Ovary (tissue), 10 donors: ENCODE measurements at places on chromosomes 12 and 14. TPM values are rescaled to one million over a fixed set of nuclear protein-coding genes. Genes with fewer than 3 reads are reported as not detected.
A peak's percentile ranks its signal among the peaks of the same experiment; 100 is the strongest.

DNA sequence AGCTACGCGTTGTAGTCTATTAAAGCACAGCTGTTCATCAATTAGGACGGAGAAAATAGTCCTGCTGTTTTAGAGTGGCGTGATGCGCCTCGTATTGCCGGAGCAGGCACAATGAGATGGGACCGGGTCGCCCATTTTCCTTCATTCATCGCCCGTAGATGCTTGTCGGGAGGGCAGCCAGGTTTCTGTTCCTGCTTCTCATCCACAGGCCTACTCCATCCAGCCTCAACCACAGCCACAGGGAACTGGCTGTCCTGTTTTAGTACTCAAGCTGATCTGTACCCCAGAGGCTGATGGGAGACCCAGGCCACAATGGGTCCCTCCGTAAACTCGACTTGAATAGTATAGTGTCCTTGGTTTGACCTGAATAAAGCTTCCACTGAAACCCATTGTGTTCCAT lies 264.0 kb downstream of the VRK1 start:
- DNase-seq: no peak

GRCh38 chr14:99681101-99681831 lies 2.8 kb upstream of the CYP46A1 start:
- no peak for DNase-seq

DNA sequence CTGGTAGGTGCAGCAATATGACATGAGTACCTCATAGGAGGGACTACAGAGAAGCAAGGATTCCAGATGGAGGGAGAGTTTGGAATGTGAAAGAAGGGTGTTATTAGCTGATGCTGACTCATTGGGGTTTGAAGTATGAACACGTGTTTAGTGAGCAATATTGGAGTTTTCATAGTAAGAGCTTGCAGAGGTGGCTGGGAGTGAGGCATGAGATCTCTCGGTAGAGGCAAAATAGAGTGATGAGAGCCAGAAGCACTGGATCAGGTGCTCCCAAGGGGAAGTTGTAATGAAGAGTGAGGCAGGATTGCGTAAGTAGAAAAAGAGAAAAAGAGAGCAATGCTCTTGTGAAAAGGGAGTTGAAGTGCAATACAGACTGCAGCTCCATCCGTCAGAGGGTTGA lies 42.1 kb downstream of the MGST1 start:
- DNase-seq: no peak

DNA sequence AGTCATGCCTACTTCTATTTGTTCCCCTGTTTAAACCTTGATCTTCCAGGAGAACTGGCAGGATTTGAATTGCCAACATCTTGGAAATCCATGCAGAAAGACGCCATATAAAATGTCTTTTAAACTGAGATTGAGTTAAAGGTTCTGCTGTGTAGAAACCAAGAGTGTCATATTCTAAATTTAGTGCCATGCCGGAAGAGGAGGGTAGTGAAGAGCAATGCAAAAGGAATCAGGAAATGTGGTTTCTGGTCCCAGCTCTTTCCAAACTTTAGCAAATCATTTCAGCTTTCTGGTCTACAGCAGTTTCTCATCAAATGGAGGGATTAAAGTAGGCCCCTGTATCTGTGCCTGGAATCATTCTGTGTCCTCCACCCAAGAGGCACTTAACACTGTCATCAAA lies 85.7 kb downstream of the BTG1 start:
- DNase-seq: no peak

- DNase-seq: no peak
Measured at GRCh38 chr12:125544960-125545359, 479.7 kb downstream of the AACS start.

KCNC2 gene
- not detected for total RNA-seq

NPFF gene
- 0.68 TPM for total RNA-seq

GRCh38 chr12:132302466-132303358 lies 26.7 kb downstream of the GALNT9 start:
- DNase-seq: no peak

GRCh38 chr14:68393259-68393658 lies 399.6 kb downstream of the ZFP36L1 start:
- no peak for DNase-seq

DNA sequence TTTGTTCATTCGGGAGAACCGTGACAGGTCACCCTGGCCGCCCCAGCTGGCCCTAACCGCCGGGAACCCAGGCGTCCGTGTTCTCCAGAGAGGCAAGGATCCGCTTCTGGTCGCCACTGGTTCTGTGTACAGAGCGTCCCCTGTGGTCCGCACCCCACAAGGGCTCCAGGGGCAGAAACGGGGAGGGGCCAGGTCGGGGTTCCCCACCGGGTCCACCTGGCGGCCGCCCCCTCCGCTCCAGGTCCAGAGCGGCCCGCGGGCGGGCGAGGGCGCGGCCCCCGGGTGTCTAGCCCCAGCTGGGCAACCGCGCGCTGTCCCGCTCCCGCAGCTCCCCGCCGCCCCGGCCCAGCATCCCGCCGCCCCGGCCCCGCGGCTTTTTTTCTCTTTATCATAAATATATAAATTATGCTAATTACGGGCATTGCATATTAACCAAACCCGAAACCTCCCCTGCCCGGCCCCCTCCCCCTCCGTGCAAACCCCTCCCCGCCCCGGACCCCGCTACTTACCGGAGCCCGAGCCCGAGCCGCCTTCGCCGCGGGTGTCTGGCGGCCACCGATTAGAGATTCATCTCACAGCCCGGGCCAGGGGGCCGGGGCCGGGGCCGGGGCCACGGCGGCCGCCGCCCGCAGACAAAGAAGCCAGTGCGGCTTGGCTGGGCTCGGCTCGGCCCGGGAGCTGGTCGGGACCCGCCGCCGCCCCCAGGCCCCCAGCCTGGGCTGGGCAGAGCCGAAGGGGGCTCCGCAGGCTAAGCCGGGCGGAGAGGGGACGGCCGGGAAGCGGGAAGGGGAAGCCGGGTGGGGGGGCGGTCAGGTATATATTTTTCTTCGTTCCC lies 512 bp downstream of the POU6F1 start:
- DNase-seq: peak; percentile 80

NOPCHAP1 gene
- 4.5 TPM for total RNA-seq

- no peak for DNase-seq
Measured at GRCh38 chr12:110317911-110318310, 36.9 kb downstream of the ATP2A2 start.

DNA sequence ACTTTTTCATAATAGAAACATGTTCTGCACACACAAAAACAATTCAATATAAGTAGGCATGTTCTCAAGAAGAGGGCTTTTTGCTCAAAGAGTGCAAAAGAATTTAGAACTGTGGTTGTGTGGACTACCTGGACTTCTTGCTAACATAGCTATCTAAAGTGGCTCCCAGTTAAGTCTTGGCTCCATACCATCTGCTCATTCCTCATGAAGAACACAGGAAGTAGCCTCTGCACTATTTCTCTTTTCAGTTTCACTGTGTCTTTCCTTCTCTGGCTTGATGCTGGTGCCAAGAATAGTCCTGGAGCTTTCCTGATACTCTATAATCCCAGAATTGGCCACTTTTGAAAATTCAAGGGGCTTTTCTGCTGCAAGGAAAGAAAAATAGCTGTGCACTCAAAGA lies 127.4 kb downstream of the CCER1 start:
- no peak for DNase-seq

- DNase-seq: no peak
Measured at GRCh38 chr12:15355766-15356165, 33.5 kb downstream of the PTPRO start.

DNA sequence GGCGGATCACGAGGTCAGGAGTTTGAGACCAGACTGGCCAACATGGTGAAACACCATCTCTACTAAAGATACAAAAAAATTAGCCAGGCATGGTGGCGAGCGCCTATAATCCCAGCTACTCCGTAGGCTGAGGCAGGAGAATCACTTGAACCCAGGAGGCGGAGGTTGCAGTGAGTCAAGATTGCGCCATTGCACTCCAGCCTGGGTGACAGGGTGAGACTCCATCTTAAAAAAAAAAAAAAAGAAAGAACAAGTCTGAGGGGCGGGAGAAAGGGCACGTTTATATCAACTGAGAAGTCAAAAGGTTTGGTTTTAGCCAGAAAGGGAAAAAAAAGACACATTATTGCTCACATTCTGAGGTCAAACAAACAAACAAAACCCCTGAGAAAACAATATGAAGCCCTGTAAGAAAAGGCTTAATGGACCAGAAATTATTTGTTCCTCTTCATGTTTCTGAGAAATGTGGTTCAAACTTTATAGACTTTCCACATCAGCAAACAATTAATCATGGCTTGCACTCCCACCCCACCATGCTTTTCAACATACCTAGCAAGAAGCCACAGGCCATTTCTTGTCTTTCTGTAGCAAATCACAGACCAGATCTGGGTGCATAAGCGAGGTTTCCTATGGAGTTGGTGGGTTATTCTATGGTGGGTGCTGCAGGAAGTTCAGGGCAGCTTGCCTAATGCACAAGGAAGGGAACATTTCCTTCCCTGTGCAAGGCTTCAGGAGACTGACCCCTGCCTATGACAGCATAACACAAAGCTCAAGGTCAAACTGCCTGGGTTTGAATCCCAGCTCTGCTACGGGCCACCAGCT lies 80.1 kb downstream of the SSPN start:
- no peak for DNase-seq

DNA sequence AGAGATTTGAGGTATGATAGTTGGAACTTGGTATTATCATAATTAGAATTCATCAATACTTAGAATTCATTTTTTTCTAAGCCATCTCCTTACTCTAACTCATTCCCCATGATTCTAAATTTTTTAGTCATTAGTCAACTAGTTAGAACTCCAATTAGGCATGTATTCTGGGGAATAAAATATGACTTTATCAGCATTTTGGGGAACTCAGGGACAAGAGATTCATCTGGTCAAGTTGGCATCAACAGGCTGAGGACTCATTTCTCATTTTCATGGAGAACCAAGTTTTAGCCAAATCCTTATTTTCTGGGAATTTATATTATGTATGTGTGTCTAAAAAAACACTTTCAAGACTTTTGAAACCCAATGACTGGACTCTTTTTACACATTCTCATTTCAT lies 29.2 kb downstream of the DIP2B start:
- no peak for DNase-seq

CEBPE gene
- not detected for total RNA-seq

DNA sequence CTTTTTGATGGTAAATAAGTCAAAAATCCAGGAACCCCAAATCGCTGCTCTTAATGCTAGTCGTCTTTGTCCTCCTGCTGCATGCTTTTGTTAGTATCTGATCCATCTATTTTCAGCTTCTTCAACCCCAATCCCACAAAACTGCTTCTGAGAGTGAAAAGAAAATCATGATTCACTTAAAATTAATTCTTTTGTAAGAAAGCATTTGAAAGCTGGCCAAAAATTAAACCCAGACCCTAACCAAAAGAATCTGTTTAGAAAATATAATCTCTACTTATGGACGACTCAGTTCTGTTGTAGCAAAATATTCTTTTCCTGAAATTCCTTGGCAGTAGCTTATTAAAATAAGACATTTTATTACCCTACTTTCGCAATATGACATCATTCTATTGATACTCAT lies 443.6 kb upstream of the SYT1 start:
- no peak for DNase-seq

DNA sequence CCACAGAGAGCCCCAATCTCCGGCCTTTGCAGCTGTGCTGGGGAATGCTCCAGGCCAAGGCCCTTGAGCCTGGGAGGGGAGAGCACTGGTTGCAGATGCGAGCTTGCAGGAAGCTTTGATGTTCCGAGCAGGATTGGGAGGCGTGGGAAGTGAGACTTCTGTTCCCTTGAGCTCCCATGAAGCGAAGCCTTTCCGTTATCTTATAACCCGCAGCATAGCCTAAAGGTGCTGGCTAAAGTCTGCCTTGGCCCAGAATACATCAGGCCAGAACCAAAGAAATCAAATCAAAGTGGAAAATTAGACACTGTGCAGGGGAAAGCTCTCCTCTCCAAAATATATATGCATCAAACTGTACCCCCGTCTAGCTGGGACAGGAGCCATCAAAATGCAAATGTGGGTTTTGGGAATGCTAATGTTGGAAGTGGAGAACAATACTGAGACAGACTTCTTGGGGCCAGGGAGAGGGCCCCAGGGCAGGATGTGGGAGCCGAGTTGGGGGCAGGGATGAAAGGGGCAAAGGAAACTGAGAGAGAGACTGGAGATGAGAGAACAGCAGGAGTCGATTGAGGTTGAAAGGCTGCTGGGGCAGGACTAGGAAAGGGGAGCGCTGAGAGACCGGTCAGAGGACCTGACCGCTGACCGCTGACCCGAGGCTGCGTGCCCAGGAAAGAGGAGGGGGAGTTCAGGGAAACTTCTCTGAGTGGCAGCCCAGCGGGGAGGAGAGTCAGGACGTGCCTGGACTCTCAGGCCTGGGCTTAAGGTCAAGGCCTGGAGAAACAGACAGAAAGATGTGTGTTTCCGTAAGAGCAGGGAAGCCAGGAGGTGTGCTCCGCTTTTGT lies 152.2 kb upstream of the PARP11 start:
- DNase-seq: peak; percentile 18

- DNase-seq: no peak
Measured at GRCh38 chr12:12384571-12385340, 27.9 kb downstream of the BORCS5 start.

DNA sequence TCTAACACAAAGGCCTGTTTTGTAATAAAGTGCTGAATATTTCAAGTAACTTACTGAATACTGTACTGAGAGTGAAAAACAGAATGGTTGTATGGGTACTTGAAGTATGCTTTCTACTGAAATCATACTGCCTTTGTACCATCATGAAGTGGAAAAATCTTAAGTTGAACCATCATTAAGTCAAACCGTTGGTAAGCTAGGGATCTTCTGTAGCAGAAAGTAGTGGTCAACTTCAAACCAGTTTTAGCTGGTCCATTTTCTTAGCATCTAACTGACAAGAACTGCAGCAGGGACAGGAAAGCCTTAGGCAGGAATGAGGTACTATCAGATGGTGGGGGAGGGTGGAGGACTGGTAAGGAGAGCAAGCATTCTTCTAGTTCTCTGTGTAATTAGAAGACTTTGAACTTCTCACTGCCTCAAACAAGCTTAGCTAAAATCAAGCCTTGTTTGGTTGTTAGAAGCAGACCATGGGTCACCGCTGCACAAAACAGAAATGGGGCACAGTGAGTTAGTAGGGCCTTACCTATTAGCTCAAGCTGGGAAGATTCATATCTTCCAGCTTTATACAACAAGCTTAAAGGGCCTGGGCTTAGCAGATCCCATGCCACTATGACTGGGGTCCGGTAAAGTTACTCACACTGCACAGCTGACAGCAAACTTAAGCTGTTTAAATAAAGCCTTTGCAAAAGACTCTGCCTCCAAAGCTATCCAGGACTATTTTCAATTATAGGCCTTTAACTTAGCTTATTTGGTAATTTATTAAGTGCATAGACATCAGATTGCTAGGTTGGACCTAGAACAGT lies 73.8 kb downstream of the ACADS start:
- DNase-seq: no peak

DNA sequence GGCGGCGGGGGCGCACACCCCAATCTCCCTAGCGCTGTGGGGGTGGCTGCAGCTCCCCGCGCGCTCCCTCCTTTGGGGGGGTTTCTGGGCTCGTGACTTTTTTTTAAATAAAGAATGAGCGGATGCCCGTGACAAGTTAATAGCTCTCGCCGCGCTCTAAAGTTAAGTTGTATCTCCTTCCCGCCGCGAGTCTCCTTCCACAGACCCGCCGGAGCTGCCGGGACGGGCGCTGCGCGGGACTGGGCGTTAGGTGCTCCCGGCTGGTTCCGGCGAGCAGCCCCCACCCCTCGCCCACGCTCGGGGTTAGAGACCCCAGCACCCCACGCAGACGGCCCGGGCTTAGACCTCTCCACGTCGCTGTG lies 82.6 kb upstream of the HMGA2 start:
- peak; percentile 45 for DNase-seq

CLEC2A gene
- not detected for total RNA-seq

LMNTD1 gene
- total RNA-seq: not detected

- DNase-seq: no peak
Measured at GRCh38 chr14:49594347-49595091, 4.2 kb upstream of the LRR1 start.

- no peak for DNase-seq
Measured at GRCh38 chr12:102300824-102301461, 103.3 kb upstream of the PMCH start.
